ENCODE measurements at places on chromosomes 13 and 19. TPM values are rescaled to one million over a fixed set of nuclear protein-coding genes. Genes with fewer than 3 reads are reported as not detected.

DNA sequence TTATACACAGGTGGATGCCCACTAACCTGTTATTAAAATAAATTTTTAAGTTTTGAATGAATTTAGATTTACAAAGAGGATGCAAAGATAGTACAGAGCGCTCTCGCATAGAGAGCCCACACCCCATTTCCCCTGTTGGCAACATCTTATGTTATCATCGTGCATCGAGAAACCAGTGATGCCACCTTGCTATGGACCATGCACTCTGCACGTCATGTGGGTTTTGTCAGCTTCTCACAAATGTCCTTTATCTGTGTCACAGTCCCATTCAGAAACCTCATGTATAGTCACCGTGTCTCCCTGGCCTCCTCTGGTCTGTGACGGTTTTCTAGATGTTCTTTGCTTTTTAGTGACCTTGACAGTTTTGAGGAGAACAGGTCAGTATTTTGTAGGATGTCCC lies 60.0 kb downstream of the ING1 start:
- no peak for DNase-seq

WDR62 gene
- total RNA-seq = 8.5 TPM

GRCh38 chr13:81203783-81204182 lies 862.9 kb upstream of the SPRY2 start:
- DNase-seq = no peak

TMPRSS9 gene
- total RNA-seq = 0.44 TPM

HIPK4 gene
- not detected for total RNA-seq

- no peak for DNase-seq
Observed at GRCh38 chr13:24851546-24851945, 87.6 kb downstream of the RNF17 start.

DYRK1B gene
- 13.1 TPM for total RNA-seq

- no peak for DNase-seq
Observed at GRCh38 chr13:111153977-111154332, 38.8 kb downstream of the ARHGEF7 start.
